ENCODE measurements at places on chromosomes 13 and 19. TPM values are rescaled to one million over a fixed set of nuclear protein-coding genes. Genes with fewer than 3 reads are reported as not detected.

DNA sequence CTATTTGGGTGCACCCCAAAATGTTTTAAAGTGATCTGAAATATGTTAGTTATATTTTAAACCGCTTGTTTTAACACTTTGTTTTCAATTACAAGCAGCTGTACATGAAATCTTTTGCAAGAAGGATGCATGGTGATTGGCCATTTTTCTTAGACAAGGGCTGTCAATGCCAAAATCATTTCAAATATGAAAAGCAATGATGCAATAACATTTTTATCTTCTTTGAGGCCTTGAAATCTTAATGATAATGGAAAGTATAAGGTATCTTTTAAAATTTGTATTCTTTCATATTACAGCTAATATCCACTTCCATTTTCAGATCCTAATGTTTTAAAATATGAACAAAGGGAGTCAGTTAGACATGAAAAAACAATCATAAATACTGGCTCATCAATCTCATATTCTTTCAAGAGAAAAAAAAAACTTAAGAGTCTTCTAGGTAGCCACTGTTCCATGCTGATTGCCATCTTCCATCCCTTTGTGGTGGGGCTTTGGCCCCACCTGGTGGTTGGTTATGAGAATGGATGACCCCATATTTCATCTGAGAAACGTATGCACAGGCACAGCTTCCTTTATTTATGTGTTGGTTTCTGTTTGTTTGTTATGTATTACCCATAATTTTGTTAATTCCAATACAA is 330.3 kb upstream of the MIR17HG start:
- peak; percentile 57 for DNase-seq

The IGFL2 gene
- not detected for total RNA-seq

The INSL3 gene
- total RNA-seq = not detected

The ZNF587B gene
- 15.9 TPM for total RNA-seq

- DNase-seq = no peak
These were observed 2.6 kb downstream of the POU2F2 start for GRCh38 chr19:42129399-42130253.

The C19orf85 gene
- not detected for total RNA-seq
